ENCODE measurements at places on chromosomes 16 and 17.

DNA sequence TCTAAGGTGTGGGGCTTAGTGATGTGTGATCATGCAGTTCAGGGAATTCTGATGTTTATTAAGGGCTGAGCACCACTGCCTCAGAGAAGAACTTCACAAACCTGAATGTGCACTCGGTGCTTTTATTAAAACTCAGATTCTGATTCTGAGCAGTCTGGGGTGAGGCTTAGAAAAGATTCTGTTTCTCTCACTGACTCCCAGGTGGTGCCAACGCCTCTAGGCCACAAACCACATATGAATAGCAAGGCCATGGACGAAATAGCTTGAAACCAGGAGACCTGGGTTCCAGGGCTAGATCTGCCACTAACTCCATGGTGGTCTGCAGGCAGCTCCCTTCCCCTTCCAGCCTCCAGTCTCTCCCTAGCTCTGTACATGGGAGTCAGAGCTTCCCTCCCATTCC lies 169.1 kb downstream of the HS3ST3B1 start:
- no peak for DNase-seq

DNA sequence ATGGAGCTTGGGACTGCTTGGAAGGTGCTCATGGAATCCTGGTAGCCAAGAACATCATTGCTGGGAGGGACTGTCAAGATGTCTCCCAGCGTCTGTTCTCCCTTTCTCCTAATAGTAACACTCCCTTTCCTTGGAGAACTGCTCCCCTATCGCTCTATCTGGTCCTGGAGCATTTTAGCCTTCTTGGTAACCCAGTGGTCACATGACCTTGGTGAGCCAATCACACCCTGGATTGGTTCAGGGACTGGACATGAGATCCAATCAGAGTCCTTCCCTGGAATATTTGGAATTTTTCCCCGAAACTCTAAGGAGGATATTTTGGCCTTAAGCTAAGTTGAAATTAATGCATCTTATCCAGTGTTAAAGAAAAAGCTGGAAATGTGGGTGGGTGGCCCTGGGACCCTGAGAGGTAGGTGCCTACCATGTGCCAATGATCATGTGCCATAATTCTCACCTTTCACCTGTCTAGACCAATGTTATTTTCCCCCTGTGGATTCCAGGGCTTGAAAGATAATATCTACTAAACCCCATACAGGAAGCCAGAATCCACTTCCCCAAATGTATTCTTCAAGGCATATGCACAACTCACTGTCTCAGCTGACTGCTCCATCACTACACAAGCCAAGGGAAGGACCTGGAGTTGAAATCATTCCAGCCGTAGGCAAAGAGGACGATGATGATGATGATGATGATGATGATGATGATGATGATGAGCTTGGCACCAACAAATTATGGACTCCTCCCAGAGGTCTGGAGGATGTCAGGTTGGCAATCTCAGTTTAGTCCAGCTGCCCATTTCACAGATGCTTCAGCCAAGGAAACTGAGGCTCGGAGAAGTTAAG lies 193.2 kb downstream of the RAB11FIP4 start:
- DNase-seq: no peak

GRCh38 chr17:72506773-72507172 lies 386.0 kb downstream of the SOX9 start:
- DNase-seq: no peak

DNA sequence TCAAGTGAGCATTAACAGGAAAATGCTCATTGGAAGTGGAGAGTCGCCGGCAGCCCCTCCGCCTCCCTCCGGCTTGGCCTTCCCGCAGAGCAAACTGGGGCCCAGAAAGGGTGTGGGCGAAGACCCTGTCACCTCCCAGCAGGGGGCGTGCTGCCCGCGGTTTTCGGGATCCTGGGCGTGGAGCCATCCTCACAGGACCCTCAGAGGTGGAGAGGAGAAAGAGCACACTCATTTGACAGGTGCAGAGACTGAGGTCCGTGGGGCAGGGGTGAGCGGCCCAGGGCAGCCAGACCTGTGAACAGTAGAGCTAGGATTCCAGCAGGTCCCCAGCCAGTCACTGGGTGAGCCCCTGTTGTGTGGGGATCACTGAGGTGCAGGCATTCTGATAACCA lies 1002.9 kb downstream of the KCNJ18 start:
- no peak for DNase-seq

GRCh38 chr17:47265983-47266541 lies 12.4 kb downstream of the ITGB3 start:
- DNase-seq: no peak

DNA sequence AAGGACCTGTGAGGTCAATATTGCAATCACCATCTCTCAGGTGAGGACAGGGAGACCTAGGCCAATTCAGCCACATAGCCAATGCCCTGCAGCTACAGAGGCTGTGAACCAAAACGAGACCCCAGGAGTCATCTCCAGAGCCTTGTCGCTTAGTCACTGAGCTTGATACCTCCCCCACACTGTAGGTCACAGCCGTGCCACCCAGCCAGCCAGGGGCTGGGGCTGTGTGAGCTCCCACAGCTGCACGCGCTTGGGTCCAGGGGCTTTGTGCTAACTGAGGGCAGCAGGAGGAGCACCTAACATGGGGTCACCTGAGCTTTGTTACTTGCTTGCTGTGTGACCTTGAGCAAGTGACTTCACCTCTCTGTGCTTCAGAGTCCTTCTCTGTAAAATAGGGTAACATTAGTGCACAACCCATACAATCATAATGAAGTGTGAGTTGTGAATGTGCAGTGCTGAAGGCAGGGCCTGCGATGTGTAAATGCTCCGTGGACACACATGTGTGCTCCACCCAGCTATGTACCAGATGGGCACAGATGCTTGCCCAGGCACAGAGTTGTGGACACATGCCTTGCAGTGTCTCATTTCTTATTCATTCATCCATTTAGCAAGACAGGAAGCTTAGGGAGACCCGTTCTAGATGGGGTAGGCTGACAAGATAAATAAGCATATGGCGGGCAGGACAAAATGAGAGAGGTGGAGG lies 25.9 kb downstream of the SBK1 start:
- DNase-seq: no peak

- DNase-seq: no peak
Observed at GRCh38 chr16:86857807-86858206, 279.5 kb downstream of the FOXL1 start.
